ENCODE measurements at places on chromosomes 2 and 18.
A peak's percentile ranks its signal among the peaks of the same experiment; 100 is the strongest.

DNA sequence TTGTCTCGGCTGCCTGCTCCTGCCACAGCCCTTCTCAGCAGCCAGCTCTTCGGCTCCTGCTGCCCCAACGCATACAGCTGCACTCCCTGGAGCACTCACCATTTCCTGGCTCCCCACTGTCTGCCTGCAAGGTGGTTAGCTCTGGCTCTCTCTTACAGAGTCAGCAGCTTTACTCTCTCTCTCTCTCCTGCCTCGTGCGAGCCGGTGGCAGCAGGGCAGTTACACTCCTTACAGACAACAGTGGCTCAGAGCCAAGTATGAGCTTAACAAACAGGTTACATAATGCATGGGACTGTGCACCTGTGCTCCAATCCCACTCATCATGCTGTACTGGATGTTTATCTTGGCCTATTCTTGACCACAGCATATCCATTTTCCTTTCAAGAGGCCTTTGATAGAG lies 47.4 kb upstream of the DNAJC10 start:
- DNase-seq: no peak

DNA sequence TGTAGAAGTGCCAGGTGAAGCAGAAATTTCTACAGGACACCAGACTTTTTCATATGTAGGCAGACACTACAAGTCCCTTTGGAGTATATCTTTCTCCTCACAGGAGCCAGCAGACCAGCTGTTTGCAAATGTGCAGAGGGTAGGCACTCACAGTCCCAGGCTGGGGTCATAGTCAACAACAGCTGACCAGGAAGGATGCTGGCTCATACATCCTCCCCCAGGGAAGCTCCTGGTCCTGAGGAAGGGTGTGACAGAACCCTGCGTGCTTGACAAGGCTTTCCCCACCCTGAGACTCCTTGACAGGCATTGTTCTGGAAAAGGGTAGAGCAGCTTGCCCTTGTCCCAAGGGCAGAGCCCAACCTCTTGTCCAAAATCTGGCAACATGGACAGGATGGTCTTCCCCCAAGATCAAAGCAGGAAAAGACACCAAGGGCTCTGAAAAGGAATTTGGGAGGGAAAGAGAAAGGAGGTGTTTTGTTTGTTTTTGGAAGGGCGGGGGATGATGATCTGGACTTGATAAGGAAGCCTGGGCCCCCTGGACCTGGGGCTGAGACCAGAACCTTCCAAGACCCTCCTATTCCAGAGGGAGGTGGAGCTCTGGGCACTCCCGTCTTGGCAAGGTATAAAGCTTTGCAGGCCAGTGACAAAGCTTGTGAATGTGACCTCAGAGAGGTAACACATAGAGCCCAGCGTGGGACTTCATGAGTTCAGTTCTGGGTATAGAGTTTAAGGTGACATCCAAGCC lies 87.1 kb downstream of the GFPT1 start:
- no peak for DNase-seq

- no peak for DNase-seq
Observed at GRCh38 chr2:42962508-42962953, 170.1 kb upstream of the HAAO start.

- peak; percentile 61 for DNase-seq
Observed at GRCh38 chr2:195898505-195899191, 170.0 kb downstream of the DNAH7 start.

DNA sequence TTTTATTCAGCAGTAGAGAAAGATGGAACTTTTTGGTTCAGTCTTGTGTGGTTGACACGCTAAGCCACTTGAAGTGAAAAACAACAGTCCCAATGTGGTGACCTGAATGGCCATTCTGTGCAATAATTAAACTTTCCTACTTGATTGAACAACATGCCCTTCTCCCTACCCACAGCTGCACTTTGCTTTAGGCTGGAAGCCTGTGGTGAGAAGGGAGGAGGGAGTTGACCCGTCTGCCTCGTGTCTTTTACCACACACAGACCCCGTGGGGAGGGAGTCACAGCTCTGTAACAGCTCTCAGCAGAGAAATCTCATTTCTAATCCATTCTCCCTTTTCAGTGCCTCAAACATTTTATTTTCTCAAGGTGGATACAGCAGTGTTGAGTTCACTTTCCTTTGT lies 138.2 kb upstream of the PKDCC start:
- DNase-seq: no peak

GRCh38 chr2:67776276-67776675 lies 286.5 kb downstream of the C1D start:
- no peak for DNase-seq

All from substantia nigra (tissue), 51 donors.